ENCODE measurements at places on chromosomes 4 and X.

- no peak for DNase-seq
Measured at GRCh38 chr4:82934441-82934840, 33.9 kb downstream of the THAP9 start.

- DNase-seq, result no peak
Measured at GRCh38 chr4:118968813-118969212, 80.2 kb downstream of the SYNPO2 start.

- peak; percentile 45 for DNase-seq
Measured at GRCh38 chrX:145405012-145405411, 157.7 kb downstream of the SPANXN1 start.

GRCh38 chr4:2728806-2729532, 27.2 kb downstream of the TNIP2 start:
- no peak for DNase-seq

GRCh38 chr4:74206088-74206825, 48.3 kb downstream of the MTHFD2L start:
- DNase-seq, result no peak

DNA sequence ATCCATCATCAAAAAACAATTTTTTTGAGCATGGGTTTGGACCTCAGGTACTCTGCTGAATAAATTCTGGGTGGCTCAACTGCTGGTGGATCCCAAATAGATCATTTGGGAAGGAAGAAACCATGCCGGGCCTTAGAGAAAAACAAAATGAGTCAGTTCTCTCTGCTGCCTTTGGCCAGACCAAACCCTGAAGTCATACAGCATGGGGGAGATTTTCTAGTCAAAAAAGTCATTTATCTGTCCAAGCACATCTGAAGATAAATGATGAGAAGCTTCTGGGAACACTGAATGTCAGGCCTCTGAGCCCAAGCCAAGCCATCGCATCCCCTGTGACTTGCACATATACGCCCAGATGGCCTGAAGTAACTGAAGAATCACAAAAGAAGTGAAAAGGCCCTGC, 261.4 kb downstream of the DHX15 start:
- DNase-seq, result no peak

- peak; percentile 38 for DNase-seq
Measured at GRCh38 chrX:19883878-19884277, 3.5 kb downstream of the SH3KBP1 start.

- DNase-seq, result no peak
Measured at GRCh38 chr4:176967586-176967985, 174.9 kb upstream of the VEGFC start.

- no peak for DNase-seq
Measured at GRCh38 chrX:44915361-44915868, 42.4 kb downstream of the KDM6A start.

DNA sequence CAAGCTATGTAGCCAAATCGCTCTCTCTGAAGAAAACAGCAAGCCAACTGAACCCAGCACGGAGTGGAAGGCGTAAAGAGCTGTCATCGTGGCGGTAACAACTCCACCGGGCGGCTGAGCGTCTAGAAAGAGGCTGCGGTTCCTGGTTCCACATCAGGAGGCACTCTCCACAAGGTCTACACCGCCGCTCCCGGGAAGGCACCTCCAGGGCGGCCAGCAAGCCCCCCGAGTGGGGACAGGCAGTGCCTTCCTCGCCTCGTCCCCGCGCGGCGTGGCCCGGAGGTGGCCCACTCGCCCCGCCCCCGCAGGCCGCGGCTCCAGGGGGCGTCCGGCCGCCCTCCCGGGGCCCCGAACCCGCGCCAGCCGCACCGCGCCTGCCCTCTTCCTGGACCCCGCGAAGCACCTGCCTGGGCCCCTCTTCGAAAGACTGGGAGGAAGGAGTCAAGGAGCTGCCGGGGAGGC, 755 bp downstream of the KLHL8 start:
- peak; percentile 44 for DNase-seq

DNA sequence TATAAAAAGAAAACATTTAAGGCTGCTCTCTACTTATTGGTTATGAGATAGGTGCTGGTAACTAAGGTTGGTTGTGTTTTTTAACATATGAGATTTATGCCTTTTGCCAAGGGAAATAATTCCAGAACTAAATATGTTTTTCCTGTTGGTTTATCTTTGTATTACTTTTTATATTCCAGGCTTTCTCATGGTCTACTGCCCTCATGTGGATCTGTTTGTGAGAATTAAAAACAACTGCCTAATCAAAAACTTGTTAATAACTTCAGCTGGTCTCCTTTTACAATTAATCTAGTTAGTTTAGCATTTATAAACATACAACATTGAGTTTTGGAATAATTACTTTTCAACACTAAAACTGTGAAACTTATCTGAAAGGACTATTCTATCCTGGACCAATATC, 1208.3 kb downstream of the ADGRL3 start:
- no peak for DNase-seq

DNA sequence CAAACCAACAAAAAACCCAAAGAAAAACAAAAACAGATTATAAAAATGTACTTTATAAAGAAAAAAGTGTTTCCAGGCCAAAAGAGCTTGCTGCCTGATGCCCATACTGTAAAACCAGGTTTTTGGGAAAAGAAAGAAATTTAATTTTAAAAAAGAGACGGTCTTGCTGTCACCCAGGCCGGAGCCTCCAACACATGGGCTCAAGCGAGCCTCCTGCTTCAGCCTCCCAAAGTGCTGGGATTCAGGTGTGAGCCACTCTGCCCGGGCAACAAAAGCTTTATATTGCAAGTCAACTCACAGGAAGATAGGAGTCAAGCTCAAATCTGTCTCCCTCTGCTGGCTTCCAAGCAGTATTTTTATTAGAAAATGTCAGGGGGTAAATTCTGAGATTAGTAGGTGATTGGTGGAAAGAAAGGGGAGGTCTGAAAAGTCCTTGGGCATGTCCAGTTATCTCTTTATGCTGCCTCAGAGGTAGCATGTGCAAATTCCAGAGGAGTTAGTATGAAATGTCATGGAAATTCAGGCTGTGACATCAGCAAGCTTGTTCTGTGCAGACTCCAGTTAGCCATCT, 39.4 kb downstream of the MGST2 start:
- DNase-seq, result peak; percentile 15

- no peak for DNase-seq
Measured at GRCh38 chrX:143635915-143636314, at the start of gene SLITRK4. TSS of gene SLITRK4 (minus strand) at chrX:143636101. CDS start at chrX:143631108, 4,993 bp downstream.

DNA sequence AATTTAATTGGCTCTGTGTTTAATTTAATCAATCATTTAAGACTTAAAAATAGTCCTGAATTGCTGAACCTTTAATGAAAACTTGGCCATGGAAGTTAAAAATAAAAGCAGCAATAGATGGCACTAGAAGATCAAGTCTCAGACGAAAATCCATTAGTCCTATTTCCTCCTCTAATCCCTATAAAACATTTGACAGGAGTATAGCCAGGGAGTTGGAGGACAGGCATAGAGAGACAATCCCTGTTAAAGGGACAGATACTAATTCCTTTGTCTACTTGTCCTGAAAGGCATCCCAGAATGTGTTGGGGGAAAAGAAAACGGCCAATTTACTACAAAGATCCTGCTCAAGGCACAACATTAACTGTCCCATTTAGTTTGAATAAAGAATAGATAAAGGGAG, 276.3 kb upstream of the TACR3 start:
- DNase-seq, result no peak
